CD4-positive, alpha-beta T cell treated with Interleukin-15 for 4 hours (primary cell): ENCODE measurements at places on chromosomes 2 and 18.
A peak's percentile ranks its signal among the peaks of the same experiment; 100 is the strongest.

- no peak for DNase-seq
Measured at GRCh38 chr2:8053216-8053615, 628.6 kb upstream of the ID2 start.

DNA sequence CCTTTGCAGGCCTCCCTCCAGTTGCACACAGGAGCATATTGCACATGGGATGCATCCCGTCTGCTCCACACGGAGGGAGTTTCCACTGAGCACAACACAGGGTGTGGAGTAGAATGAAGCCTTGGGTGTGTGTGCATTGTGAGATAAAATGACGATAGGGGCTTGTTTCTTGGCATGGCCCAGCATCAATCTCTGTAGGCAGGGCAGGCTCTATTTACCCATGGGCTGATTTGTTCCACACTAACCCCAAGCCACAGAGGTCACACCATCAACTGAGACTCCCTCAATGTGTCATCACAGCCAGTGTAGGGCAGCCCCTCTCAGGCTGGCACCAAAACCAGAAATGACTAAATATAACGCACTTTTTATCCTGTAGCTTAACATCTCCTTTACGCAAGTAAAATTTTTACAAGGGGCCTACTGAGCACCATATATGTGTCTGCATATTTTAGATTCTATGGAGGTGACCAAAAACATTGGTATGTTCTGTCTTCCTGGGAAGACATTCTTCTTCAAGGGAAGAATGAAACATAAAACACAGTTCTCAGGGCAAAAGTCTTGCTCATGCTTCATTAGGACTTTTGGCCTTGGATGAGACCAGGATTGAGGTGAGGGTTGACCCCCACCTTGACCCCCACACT lies 2.7 kb upstream of the GKN1 start:
- DNase-seq: no peak

- peak; percentile 44 for DNase-seq
Measured at GRCh38 chr18:62637807-62638687, 77.3 kb upstream of the PHLPP1 start.

DNA sequence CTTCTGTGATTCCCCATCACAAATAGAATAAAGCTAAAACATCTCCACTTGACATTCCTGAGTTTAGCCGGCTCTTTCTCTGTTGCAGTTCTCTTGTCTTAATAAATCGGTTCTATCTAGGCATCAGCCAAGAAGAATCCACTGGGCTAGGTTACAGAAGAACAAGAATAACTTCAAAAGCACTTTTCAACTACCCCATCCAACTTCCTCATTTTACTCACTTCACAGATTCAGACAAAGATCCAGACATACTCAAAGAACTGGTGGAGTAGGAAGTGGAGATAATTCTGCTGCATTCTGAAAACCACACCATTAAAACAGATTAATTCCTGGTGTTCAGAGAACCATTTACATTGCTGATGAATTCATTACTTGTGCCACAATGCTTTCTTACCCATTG lies 9.6 kb upstream of the ALPK2 start:
- no peak for DNase-seq

DNA sequence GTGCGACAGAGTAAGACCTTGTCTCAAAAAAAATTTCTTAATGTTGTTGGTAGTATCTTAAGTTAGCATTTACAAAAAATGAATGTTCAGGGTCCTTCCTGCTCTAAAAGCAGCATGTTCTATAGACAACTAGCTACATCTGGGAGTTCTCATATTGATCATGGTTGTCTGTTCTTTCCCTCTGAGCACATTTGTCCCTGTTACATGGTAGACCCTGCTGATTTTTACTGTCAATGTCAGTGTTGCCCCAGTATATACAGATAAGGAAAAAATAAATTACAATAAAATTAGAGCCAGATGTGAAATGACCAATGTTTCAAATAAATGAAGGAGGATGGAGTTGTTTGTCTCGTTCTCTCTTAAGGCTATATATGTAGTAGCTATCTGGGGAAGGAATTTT lies 63.2 kb downstream of the KCMF1 start:
- DNase-seq: no peak

- no peak for DNase-seq
Measured at GRCh38 chr2:14631406-14632040, 994 bp upstream of the LRATD1 start.
